Activated gamma-delta T cell treated with Interleukin-2 at 50 U/mL for 16 hours (primary cell): ENCODE measurements at places on chromosomes 3 and 15.
A peak's percentile ranks its signal among the peaks of the same experiment; 100 is the strongest.

DNA sequence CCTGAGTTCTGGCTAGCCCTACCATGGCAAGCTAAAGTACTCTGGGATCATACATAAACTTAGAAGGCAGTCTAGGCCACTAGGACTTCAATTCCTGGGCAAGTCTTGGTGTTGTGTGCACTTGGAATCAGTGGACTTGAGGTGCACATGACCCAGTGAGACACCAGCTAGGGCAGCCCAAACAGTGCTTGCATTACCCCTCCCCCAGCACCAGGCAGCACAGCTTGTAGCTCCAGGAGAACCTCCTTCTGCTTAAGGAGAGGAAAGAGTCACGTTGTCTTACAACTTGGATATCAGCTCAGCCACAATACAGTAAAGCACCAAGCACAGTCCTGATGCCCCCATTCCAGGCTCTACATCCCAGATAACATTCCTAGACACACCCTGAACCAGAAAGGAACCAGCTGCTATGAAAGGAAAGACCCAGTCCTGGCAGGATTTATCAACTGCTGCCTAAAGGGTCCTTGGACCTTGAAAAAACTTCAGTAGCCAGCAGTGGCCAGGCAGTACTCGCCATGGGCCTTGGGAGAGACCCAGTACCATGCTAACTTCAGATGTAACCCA lies 57.2 kb downstream of the MYO9A start:
- DNase-seq = no peak

- DNase-seq = no peak
These were observed 101.6 kb downstream of the EPHB1 start for GRCh38 chr3:134896696-134897095.

GRCh38 chr3:17258823-17259436 lies 374.2 kb downstream of the PLCL2 start:
- peak; percentile 17 for DNase-seq

DNA sequence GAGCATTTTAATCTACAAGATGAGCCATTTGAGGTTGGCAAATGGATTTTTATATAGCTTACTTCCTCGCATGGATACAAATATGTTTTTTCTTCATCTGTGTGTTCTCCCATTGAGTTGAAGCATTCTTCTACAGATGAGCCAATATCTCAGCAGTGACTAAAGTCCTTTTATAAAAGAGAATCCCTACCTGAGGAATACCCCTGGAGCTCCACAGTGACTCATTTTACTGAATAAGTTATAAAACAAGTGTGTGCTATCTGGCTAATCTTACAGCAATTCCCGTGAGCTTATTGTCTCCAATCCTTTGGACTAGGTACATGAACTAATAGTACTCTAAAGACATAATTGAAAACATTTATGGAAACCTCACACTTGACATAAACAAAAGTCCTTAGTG lies 354.2 kb upstream of the BCHE start:
- DNase-seq = no peak

DNA sequence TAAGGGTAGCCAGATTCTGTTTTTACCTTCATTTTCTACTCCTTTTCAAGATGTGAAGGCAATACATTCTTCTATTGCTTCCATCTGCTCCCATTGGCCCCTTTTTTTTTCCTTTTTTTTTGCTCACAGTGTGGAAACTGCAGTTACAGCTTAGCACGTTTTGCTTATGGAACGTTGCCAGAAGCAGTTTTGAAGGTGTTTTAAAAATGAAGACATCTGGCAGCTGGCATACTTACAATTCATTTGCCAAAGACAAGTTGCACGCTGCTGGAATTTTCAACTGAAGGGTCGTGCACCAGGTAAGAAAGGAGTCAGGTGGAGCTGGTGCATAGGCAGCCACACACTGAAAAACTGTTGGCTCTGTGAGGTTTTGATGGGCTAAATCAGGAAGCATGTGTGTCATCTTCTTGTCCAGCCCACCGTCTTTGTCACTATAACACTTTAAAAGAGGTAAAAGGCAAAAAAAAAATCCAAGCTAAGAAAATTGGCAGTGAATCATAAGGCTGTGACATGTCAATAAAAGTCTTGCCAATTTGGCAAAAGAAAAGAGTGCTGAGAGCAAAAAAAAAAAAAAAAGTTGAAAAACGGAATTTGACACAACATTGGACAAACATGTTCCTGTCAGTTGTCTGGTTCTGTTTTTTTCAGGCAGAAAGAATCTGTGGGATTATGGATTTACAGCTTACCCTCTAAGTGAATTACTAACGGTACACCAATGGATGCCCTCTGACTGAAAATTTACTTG lies 225.4 kb upstream of the SOX2 start:
- no peak for DNase-seq

GRCh38 chr3:25452192-25452591 lies 24.1 kb downstream of the RARB start:
- DNase-seq = no peak

DNA sequence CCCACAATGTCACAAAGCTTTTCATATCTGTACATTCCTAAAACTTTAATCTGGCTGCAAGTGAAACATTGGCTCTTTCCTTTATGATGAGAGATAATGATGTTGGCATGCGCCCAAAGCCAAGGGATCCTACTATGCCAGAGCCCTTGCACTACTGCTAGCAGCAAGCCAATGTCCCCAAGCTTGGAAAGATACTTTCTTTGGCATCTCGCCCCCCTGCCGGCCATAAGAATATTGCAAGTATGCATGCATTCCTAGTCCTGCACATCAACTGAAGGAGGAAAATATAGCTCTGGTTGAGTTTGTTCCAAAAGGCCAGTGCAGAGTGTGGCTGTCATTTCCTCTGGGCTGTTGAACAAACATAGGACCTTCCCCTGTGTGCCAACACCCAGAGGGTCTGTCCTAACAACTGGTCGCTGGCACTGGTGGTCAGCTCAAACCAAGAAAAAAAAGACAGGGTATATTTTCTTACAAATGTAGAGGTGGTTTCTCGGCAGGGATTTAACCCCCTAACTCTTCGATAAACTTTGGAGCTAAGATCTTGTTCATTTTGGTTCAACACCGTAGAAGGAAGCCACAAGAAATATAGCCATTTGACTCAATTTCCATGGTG lies 120.9 kb upstream of the ZBED2 start:
- DNase-seq = no peak

GRCh38 chr3:128710816-128711433 lies 15.1 kb upstream of the RAB7A start:
- no peak for DNase-seq

GRCh38 chr3:141081141-141081795 lies 30.1 kb downstream of the SPSB4 start:
- DNase-seq = no peak

GRCh38 chr3:15399970-15400369 lies 27.4 kb downstream of the METTL6 start:
- peak; percentile 16 for DNase-seq

- no peak for DNase-seq
These were observed 7.2 kb upstream of the ABHD10 start for GRCh38 chr3:111971533-111972130.

DNA sequence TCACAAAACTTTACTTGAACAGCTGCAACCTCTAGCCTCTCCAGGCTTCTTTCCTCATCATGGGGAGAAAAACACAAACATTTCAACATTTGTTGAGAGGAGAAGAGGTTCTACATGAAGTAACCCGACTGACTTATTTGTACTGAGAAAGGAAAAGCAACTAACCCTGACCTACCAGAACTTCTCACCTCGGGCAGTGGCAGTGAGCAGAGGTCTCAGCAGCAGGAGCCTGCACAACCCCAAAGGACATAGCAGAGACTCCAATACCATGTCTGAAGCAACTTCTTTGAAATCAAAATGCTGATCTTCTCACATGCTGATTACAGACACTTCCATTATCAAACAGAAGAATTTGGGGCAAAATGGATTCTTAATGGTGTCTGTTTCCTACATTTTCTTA lies 1085.6 kb upstream of the CFAP20DC start:
- DNase-seq = no peak

DNA sequence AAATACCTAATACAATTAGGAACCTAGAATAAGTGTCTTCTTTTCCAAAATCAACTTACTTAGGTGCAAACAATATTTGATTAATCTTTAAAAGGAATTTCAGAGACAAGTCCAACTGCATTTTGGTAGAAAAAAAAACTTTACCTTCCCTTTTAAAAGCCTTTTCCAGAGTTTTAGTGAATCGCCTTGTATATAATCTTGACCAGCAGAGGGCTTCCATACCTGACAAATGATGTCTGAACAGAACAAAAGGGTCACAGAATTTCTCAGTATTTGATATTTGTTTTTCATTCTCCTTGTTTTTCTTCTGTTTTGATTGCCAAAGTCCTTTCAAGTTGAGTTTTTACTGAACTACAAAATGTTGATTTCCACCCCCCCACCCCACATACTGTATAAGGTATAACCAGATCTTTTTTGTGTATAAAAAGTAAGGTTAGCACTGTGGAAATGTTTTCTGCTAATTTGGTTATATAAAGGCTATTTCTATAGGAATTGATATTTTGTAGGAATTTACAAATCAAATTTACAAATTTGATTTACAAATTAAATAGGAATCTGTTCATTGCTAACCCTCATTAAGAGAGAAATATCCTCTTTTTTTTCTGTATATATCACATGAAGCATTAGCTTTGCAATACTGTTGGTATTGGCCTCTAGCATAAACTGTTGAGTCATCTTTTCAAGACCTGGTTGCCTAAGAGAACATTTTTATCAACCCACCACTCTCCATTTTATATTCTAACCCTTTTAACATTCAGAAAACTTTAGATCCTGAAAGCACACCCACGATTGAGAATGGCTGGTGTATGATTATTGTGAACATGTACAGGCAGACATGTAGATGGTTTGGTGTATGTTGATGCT lies 464.1 kb upstream of the RARB start:
- no peak for DNase-seq

GRCh38 chr3:135487261-135487660 lies 478.3 kb upstream of the PPP2R3A start:
- no peak for DNase-seq
